ENCODE measurements at places on chromosomes 4 and X.

DNA sequence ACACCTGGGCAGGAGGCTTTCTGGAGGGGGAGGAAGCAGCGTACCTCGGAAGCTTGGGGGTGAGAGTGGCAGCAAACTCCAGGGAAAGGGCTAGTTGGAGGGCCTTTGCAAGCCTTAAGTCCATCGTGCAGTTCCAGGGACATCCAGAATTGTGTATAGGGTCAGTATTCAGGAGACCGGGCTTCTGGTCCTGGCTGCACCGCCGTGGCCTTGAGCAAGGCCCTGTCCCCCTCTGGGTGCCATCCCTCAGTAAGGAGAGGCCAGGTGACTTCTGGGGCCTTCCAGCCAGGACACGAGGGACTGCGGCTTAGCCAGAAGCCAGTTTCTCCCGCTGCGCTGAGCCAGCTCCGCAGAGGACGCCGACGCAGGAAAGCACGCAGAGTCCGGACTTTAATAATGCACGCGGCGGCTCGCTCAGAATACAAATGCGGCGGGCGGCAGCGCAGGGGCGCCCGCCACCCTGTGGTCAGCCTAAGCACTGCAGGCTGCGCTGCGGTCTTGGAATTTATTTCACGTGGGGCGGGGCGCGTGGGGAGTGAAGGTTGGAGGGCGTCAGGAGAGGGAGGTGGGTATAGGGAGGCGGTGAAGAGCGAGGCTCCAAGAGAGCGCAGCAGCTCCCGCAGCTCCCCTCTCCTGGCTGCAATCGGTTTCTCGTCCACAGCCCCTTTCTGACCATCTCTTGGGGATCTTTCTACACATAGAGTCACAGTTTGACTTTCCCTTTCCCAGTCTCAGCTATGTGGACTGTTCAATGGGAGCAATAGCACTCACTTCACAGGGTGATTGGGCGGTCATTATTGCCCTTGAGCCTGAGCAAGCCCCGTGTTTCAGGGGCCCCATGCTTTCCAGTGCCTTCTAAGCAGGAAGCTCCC, 94.1 kb upstream of the GPR50 start:
- DNase-seq: peak; percentile 42

- DNase-seq: no peak
These were observed 5.2 kb downstream of the DHRSX start for GRCh38 chrX:2495595-2495994.

DNA sequence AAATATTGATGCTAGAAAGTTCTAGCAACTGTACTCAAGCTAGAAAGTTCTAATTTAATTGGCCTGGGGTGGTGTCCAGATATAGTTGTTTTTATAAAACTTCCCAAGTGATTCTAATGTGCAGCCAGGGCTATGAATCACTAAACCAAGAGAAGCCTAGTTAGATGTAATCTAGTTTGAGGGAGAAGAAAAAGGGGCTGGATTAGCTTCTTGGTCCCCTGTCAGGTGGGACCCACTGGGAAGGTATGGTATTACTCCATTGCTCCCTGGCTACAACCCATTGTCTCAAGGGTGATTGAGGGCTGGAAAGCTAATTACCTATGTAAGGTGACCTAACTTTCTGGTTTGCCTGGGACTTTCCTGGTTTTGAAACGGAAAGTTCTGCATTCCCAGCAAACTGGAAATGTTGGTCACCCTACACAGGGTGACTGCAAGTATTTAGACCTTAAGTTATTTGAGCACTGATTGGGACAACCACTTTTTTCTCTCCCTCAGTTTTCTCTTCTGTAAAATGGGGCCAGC, 23.9 kb upstream of the MSN start:
- DNase-seq: no peak

- DNase-seq: no peak
These were observed 5.0 kb upstream of the MMAA start for GRCh38 chr4:145614233-145614610.

- DNase-seq: no peak
These were observed 773 bp upstream of the TXLNG start for GRCh38 chrX:16785247-16786138.

DNA sequence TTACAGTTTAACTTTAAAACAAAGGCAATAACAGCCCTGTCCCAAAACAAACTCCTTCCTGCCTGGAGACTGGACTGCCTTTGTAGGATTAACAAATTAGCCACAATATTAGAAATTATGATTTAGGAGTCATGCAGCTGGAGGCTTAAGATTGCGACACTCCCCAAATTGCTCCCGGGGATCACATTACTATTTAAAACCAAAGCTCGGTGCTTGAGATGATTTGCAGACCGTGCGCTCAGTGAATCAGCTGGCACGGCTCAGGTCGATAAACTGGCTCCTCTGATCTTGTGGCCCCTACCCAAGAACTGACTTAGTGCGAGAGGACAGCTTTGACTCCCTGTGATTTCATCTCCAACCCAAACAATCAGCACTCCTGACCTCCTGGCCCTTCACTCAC, 829.3 kb downstream of the NLGN4X start:
- no peak for DNase-seq

DNA sequence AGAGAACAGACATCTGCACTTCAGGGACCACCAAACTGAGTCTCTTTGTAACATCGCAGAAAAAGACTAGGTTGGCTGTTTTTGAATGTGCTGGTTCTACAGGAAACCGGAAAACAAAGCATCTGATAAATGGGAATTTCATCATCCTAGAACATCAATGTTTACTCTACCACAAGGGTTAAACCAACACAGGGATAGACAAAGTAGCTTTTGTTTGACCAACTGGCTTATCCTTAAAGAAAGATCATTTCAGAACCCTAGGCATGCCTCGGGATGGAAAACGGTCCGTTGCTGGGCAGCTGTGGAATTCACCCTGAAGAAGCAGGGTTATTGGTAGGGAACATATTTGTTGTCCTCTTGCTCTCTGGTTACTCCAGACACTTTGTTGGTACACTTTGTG, 2355.5 kb upstream of the AGA start:
- DNase-seq: no peak

Data from NCI-H1436 (cell line).